ENCODE measurements at places on chromosomes 2 and 18. TPM values are rescaled to one million over a fixed set of nuclear protein-coding genes. Genes with fewer than 3 reads are reported as not detected.

Gene SIX2
- total RNA-seq: 0.89 TPM

Gene MATN3
- 0.11 TPM for total RNA-seq

Gene ANKRD62
- total RNA-seq: not detected

Gene BOLL
- not detected for total RNA-seq

Gene C1QL2
- not detected for total RNA-seq

Gene HAAO
- 2.5 TPM for total RNA-seq

Gene TMEM178A
- total RNA-seq: 2.6 TPM

Gene SPATA3
- not detected for total RNA-seq

Gene WDSUB1
- total RNA-seq: 8.6 TPM

Gene ANKRD30BL
- not detected for total RNA-seq

Gene FLACC1
- 12.0 TPM for total RNA-seq

Gene FBXO15
- total RNA-seq: 0.51 TPM

Gene CABLES1
- 1.5 TPM for total RNA-seq

Gene TMEM169
- total RNA-seq: 0.22 TPM

- no peak for DNase-seq
These were observed 415.0 kb downstream of the NYAP2 start for GRCh38 chr2:225814554-225814953.

DNA sequence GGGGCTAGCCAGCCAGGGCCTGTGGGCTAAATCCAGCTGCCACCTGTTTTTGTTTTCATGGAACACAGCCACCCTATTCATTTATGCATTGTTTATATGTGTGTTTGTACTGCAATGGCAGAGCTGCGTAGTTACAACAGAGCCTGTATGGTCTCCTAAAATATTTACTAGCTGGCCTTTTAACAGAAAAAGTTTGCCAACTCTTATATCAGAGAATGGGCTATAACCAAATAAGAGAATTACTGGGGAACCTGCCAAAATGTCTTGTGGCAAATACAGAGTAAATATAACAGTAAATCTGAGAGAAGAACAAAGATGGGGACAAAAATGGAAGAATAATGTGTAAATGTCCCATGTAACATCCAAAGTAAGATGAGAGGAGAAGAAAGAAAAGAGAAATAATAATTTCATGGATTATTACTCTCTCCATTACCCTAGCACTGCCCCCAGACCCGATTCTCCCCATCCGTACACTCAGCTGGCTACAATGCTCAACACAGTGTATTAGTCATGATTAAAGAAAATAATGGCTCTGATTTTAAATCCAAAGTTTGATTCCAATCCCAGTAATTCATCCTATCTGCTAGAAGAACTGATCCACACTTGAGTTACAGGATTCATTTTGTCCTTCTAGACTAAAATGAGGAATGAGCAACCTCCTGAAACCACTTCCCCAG lies 249.3 kb downstream of the LRATD1 start:
- DNase-seq: no peak

DNA sequence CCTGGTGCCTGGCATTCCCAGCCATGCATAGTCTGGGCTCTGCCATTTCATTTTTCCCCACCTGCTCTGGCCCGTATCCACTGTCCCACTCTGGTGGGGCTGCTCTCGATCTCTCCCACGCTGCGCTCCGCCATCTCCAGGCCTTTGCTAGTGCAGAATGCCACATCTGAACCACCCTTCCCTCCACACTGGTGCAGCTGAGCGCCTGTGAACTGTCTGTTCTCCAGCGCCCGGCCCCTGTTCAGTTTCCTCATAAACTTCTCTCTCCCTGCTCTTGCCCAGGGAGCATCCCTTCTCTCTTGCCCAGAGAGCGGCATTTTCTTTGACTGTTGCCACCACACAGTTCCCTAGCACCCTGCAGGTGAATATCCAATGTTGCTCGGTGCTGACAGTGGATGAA lies 21.5 kb downstream of the POMC start:
- no peak for DNase-seq

GRCh38 chr2:196528486-196529223 lies 110.9 kb upstream of the CCDC150 start:
- DNase-seq: no peak

DNA sequence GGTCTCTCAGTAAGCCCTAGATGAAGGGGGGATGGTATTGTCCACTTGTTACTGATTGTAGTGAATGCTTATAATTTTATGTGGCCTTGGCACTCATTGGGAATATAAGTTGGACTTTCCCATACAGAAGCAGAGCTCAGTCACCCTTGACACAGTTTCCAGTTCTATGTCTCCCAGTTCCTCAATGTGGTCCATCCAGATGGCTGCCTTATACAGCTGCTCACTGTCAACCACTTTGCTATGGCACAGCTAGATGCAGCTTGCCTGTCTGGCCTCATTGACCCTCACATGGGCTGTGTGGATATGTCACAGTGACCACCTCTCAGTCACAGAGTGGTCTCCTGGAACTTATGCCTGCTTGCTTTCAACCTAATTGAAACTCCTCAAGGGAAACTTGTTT lies 21.7 kb downstream of the SLC39A6 start:
- no peak for DNase-seq

DNA sequence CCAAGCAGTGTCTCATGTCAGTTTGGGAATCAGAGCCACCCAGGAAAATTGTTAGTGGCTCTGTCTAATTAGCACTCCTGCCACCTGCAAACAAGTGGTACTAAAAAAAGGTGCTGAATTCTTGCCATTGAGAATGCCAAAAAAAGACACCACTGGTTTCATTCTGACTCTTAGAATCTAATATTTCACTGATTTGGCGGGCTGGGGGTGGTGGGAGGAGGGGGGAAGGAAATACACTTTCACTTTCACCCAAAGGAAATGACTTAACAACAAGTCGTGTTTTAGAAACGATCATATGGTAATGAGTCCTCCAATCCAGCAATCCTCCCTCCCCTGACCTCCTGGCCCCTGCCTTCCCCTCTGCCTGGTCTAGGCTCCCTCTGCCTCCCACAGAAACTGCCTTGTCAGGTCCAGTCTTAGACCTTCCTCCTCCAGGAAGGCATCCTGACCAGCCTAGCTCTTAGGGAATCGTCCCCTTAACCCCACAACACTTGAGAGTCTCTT lies 4.4 kb upstream of the KLHL29 start:
- DNase-seq: no peak

GRCh38 chr2:29281086-29281915 lies 166.1 kb downstream of the CLIP4 start:
- no peak for DNase-seq

- DNase-seq: no peak
These were observed 14.0 kb downstream of the ASPRV1 start for GRCh38 chr2:69947325-69947931.

GRCh38 chr2:96262306-96262705 lies 3.5 kb downstream of the TMEM127 start:
- no peak for DNase-seq

DNA sequence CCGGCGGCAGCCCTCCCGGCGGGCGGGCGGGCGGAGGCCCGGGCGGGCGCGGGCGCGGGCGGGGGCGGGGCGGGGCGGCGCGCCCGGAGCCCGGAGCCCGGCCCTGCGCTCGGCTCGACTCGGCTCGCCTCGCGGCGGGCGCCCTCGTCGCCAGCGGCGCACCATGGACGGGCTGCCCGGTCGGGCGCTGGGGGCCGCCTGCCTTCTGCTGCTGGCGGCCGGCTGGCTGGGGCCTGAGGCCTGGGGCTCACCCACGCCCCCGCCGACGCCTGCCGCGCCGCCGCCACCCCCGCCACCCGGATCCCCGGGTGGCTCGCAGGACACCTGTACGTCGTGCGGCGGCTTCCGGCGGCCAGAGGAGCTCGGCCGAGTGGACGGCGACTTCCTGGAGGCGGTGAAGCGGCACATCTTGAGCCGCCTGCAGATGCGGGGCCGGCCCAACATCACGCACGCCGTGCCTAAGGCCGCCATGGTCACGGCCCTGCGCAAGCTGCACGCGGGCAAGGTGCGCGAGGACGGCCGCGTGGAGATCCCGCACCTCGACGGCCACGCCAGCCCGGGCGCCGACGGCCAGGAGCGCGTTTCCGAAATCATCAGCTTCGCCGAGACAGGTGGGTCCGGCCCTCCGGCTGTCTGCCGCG lies at the start of gene INHBB:
TSS of gene INHBB (plus strand) at position 111 of the 641 bp plus-strand sequence. CDS start at position 164, 53 bp downstream.
- DNase-seq: no peak

- no peak for DNase-seq
These were observed 91.8 kb downstream of the MTCL1 start for GRCh38 chr18:8797206-8797605.

- no peak for DNase-seq
These were observed 90.4 kb downstream of the MARCHF4 start for GRCh38 chr2:216281876-216282275.

GRCh38 chr2:238182362-238182761 lies 21.1 kb downstream of the ILKAP start:
- DNase-seq: no peak

DNA sequence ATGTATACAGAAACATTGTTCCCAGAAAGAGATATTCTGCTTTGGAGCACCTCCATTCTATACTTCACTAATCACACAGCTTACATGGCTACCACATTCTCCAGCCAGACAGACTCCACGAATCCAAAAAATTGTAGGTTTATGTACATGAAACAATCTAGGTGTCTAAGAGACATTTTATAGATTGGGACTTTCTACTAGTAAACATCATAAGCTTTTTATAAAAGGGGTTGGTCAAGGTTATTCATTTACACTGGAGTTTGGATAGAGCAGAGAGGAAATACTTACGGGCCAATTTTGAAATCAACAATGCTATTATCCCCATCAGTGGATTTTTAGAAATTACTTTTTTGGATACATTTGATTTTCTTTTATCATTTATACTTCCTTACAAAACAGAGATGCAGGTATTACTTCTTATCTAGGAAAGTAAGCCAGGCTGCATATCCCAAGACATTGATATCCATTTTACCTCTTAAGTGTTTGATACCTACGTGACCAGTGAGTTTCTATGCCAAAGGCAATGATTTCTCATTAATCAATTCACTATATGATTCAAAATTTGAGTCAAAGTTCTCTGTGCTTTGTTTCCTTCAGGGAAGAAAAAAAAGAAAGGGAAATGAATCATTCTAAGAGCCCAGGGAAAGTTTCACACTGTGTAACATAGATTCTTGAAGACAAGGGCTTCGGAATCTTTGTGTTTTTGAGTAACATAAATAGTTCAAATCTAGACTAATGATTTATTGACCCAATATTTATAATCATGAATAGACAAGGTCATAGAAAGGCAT lies 140.5 kb downstream of the PTH2R start:
- no peak for DNase-seq

GRCh38 chr2:147756069-147756468 lies 88.8 kb upstream of the ACVR2A start:
- no peak for DNase-seq

GRCh38 chr2:41544709-41545108 lies 503.1 kb upstream of the PKDCC start:
- no peak for DNase-seq

GRCh38 chr2:142734231-142734630 lies 143.2 kb upstream of the KYNU start:
- DNase-seq: no peak

DNA sequence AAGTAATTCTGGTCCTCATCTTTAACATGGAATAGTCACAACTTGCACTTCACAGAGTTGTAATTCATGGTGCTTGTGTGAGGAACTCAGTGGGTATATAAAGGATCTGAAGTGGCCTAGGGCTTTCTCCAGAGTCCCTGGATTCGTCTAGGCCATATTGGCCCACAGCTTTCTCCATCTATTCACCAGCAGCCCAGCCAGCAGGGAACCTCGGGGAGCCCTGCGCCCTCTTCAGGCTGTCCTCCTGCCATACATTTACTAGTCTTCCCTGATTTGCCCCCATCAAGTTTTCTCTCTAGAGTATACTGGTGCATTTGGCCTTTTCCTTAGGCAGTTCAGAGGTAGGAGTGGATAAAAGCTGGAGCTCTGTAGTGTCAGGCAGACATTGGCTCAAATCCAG lies 278.3 kb downstream of the MYCN start:
- DNase-seq: no peak

- peak; percentile 97 for DNase-seq
These were observed 32.9 kb downstream of the HS1BP3 start for GRCh38 chr2:20617892-20618467.

GRCh38 chr18:13320096-13320495 lies 101.5 kb downstream of the LDLRAD4 start:
- DNase-seq: no peak

GRCh38 chr2:11377928-11378545 lies 33.6 kb upstream of the ROCK2 start:
- DNase-seq: no peak

DNA sequence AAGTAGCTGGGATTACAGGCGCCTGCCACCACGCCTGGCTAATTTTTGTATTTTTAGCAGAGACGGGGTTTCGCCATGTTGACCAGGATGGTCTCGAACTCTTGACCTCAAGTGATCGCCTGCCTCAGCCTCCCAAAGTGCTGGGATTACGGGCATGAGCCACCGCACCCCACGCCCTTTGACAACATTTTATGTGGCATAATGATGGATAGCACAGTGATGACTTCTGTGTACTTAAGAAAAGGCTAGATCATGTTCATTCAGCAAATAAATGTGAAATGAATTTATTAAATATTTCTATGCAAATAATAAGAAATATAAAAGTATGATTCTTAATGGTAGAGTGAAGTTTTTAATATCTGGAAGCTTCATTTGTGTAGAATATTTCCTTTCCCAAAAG lies 2.6 kb upstream of the HTR2B start:
- no peak for DNase-seq

Measured in cardiac septum (tissue), 1 donor.